ENCODE measurements at places on chromosomes 3 and 15.

DNA sequence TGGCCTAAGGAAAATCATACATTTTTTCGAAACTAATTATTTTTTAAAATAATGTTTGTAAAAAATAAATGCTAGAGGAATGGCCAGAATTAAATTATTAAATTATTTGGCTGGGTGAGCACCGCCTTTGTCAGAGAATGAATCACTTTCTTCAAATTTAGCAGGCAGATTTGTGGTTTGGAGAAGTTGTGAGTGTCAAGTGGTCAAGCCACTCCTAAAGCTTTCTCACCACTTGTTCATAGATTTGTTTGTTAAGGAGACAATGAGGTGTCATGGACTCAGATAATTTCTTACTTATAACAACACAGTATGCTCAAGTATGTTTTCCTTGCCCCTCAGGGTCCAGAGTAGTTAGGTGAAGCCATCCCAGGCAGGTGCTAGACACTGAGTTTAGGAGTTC is 196.2 kb downstream of the TUSC7 start:
- DNase-seq: no peak

DNA sequence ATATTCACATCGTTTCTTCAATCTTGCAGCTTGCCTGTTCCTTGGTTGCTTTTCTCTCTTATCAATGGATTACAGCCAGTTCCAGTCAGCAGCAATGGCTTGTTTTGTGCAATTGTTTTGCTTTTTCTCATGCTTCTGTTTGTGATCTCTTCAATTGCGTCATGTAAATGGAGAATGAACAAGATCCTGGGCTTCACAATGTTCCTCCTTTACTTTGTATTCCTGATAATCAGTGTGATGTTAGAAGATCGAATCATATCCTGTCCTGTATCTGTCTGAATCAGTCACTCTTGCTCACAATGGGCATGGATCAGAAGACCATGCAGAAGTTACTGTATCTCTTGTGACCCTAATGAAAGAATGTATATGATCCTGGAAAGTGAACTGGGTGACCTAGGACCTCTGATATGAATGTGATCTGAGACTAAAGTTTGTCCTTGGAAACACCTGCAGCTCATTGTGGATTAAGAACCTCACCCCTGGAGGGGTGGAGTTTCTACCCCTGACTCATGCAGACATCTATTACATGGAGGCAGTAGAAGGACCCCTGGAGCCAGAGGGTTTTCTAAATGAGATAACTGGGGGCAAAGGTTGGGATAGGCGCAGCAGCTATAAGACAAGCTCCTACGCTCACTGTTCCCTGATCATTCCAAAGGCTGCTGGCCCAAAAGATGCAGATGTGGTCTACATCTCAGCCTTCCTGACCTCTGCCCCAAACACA is 32.2 kb downstream of the SLC24A1 start:
- no peak for DNase-seq

DNA sequence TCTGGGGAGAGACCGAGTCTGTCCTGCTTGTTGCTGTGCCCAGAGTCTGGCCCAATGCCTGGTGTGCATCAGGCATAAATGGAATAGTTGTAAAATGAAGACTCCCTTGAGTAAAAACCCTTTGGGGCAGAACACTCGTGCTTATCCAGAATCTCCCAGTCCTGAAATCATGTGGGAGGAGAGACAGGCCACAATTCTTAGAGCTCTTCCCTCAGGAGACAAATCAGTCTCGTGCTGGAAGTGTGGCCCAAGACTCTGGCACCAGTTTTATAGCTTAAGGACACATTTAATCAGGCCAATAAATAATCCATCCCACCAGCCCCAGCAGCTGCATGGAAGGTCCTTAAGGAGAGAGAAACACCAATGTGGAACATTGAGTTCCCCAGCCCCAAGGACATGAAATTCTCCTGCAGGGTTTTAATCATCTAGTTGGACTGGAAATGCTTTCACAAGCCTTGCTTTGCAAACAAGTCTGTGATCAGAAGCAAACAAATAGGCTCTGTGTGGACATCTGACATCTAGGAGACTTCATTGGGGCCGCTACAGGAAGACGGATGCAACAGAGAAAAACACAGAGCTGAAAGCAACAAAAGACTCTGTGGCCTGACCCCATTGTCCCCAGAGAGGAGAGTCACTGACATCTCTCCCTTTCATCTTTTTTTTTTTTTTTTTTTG is 70.4 kb downstream of the LSM3 start:
- DNase-seq: no peak

DNA sequence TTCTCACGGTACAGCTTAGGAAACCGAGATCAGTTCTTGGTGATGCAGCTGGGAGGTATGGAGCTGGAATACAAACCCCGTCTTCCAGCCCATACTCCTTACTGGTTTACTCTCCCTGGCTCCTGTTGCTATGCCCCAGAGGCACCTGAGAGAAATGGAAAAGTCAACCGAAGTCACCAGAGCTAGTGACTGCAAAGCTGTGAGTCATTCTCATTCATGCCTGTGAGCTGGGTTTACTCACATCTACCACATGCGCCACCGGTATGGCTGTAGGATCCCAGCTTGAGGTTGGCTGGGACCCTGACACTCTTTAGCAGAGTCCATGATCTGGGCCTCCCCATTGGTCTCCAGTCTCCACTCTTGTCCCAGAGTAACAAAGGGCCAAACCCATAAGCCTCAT is 111.5 kb upstream of the ETV5 start:
- no peak for DNase-seq

DNA sequence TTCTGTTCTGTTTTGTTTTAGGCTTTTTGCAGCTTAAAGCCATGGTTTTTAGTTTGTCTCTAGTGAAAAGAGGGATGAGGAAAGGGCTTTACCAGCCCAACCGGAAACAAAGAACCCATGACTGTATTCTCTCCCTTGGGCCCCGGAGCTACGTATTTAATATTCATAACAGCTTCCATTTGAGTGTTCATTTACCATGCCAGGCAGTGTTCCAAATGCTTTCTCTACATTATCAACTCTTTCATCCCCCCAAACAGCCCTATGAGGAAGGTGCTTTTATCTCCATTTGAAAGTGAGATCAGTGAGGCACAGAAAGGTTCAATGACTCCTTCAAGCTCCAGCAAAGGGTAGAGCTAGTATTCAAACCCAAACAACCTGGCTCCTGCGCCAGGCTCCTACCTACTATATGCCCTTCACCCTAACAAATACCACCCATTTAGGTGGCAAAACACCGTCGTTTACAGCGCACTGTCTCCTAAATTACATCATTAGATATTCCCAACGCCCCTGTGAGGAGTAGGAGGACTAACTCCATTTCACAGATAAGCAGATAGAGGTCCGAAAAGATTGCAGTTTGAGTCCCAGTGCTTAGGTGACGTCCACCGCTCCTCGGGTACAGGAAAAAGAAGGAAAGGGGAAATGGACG is 27.9 kb downstream of the GTPBP8 start:
- peak; percentile 9 for DNase-seq

DNA sequence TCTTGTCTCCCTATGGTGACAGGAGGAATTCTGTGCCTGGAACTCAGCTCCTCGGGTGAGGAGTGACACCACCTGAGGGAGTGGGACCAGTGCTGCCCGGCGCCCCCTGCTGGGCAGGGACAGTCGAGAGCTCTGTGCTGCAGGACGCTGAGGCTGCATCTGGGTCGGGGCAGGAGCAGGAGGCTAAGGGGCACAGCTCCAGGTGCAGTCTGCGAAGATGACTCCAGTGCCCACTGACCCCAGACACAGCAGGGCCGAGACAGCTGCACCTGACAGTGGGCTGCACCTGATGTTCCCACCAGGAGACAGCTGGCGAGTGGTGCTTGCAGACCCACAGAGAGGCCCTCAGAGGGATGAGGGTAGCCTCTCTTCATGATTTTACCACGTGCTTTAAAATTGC is 152.9 kb downstream of the ATP10A start:
- DNase-seq: peak; percentile 20

DNA sequence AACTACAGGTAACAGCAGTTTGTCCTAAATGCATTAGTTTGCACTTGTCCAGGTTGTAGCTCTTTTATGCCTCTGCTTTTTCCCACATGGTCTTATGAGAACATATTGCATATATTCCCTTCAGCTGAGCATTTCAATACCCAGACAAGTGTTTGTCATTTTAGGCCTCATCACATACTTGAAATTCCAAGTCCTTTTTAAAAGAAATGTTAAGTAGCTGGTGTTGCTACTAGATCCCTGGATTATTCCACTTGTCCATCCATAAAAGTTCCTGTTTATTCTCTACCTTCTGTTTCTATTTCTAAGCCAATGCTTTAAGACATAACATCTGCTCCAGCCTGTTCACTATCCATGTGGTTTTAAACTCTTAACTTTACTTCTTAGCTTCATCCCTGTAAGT is 128.4 kb downstream of the NECTIN3 start:
- peak; percentile 17 for DNase-seq

- peak; percentile 76 for DNase-seq
Measured at GRCh38 chr15:55846116-55846707, 103.3 kb upstream of the PRTG start.

GRCh38 chr15:89089316-89090230 is 1.3 kb downstream of the ABHD2 start:
- DNase-seq: no peak

- no peak for DNase-seq
Measured at GRCh38 chr3:28467414-28467813, 118.8 kb upstream of the AZI2 start.

DNA sequence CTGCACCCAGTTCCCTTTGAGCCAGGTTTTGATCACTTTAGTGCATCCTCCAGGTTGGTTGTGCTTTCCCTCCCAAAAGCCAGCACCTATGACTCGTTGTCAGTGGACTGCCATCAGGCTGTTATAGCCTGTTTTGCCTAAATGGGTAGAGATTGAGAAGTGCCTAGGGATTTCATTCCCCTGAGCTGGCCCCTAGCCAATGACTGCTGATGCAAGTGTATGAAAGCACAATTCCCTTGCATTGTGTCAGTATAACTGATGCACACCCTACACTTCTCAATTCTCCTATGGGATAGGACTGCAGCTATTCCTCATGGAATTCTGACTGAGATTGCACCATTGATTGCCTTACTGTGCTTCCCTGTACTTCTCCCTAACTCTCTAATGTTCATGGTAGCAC is 102.1 kb upstream of the ARPP21 start:
- DNase-seq: peak; percentile 47

- DNase-seq: no peak
Measured at GRCh38 chr3:54376939-54377578, 254.7 kb downstream of the CACNA2D3 start.

DNA sequence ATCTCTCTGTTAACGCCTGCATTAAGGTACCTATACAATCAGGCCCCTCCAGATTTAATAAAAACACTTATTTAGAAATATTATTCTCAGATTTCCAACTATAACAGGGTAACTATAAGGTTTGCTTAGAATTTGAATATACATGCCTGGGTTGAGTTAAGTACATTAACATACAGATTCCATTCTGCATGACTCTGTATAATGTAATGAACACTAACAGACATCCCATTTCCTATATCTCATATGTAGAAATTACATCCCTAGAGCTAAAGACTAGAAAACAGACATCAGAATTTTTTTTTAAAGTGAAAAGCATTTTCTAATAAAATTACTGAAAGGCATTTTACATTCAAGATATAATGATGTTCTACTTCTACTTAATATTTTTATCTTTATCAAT is 162.5 kb downstream of the MECOM start:
- no peak for DNase-seq

DNA sequence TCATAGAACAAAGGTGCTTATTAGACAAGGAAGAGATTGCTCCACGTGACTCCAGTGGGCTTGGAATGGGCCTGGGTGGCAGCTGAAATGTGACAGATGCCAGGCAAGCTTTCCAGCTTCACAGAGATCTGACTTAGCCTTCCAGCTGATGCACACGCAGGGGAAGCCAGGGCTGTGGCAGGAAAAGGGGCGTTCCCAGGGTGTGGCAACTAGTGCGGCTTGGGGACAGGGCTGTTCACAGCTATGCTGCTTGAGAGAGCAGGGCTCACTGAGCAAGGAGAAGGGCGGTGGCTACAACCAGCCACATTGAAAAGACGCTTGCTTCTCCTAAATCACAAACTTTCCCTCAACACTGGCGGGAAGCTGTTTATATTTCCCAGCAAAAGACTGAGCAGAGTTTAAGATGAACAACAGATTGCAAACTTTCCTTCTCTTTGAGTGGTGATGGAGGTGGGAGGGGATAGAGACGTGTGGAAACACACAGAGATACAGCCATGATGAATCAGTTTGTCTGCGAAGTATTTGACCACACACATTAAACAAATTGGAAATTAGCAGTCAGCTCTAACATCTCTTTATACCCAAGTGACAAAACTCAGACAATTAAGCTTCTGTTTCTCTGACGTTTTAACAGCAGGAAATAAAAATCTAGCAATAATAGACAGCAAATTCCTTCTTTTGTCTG is 127.5 kb downstream of the BDH1 start:
- peak; percentile 71 for DNase-seq

- DNase-seq: peak; percentile 53
Measured at GRCh38 chr15:88954431-88955277, 41.5 kb upstream of the MFGE8 start.

GRCh38 chr3:173003471-173003870 is 137.6 kb downstream of the SPATA16 start:
- no peak for DNase-seq

DNA sequence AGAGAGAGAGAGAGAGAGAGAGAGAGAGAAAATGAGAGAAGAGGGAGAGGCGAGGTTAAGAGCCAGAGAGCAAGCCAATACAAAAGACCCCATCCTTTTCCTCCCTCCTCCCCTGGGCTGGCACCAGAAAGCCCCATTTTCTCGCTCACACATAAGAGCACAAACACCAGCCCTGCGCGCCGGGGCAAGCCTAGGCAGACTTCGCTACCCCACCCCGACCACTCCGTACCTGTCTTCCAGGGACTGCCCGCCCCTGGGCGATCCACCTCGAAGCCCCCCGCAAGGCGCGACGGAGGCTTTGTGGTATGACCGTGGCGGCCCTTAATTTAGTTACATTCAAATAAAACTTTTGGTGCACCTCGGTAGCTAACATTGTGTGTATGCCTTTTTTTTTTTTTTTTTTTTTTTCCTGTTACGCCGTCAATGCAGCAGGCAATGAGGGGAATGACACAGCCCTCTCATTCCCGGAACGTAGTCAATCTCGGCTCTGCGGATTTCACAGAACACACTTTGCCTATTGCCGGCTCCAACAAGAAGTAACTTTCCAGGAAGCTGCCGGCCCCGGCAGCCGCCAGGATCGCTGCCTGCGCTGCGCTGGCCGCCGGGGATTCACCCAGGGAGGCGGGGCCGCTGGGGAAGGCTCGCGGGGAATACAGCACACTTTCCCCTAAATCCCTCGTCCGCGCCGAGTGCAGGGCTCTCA is 7.7 kb downstream of the BCL6 start:
- peak; percentile 69 for DNase-seq

GRCh38 chr15:94547711-94548110 is 316.4 kb downstream of the MCTP2 start:
- DNase-seq: no peak

GRCh38 chr3:69767571-69767970 is 28.3 kb downstream of the MITF start:
- no peak for DNase-seq

DNA sequence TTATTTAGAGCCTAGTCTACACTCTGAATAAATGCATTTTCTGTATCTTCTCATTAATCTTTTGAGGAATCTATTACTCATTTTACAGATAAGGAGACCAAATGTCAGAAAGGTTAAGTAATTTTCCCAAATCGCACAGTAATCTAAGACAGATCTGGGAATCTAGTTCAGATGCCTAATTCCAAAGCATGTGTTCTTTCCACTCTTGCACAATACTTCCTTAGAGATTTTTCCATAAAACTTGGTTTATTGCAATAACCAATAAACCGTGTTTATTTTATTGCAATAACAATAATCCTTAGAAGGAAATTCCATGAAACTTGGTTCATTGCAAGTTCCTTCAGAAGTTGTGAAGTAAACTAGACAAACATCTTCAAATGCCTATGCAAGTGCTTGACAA is 17.4 kb upstream of the COL8A1 start:
- no peak for DNase-seq

Data from fibroblast of skin of abdomen (primary cell).